Stimulated activated CD8-positive, alpha-beta memory T cell treated with anti-CD3 and anti-CD28 coated beads, Interleukin-4, amount 100 ng/mL, for 1 hour (primary cell): ENCODE measurements at places on chromosomes 4 and X.

DNA sequence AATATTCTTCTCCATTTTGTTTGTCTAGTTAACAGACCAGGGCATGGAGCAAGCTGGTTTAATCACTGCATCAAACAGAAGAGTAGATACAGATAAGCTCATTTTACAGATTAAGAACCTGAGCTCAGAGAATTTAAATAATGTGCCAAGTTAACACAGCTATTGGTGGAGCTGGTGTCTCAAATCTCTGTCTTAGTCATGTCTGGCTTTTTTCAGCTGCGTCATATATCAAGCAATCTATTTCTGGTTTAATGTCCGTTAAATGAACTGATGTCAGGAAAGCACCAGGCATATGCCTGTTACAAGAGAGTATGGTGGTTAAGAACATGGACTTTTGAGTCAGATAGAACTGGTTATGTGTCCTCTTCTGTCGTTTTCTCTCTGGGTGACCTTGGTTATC lies 79.8 kb upstream of the ADGRA3 start:
- no peak for DNase-seq

GRCh38 chr4:145230726-145231125 lies 50.3 kb upstream of the OTUD4 start:
- no peak for DNase-seq

DNA sequence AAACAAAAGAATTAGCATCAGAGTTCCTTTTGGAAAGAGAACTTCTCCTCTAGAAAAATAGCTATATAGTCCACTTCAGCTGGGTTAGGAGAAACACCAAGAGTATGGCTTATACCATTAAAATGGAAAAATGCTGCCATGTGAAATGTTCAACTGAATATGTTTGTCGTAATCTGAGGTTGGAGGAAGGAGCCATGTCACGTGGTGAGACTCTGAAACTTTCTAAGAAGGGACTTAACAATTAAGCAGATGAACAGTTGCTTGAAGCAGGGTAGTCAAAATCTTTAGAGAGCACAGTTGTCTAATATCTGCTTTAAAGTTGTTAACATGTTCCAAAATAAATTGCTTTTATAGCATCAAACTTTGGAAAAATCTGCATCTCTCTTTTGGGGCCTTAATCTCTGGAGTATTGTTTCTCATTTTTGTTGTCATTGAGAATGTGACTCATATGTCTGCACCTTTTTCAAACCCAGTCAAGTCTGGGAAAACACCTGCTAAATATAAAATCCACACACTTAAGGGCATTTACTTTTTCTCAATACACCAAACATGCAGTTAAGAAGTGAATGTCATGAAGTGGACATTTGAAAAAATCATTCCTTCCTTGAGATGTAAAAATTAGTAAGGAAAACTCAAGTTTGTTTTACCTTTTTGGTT lies 168.8 kb upstream of the PDE5A start:
- no peak for DNase-seq

DNA sequence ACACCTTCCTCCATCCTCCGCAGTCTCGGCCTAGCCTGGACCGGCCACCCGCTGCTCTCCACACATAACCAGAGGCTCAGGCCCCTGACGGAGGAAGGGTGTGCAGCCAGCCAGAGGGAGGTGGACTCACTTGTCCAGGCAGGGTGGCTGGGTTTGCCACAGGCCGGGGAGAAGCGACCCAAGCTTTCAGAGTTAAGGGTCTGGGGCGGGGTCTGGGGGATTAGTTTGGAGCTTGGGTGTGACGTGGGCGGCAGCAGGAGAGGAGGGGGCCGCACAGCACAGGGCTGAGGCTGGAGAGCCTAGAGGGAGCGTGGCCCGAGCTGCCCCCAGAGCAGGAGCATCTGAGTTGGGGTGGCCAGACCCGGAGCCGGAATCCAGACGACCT lies 22.4 kb upstream of the CPLX1 start:
- DNase-seq, result no peak

- DNase-seq, result no peak
Observed at GRCh38 chr4:173450281-173450680, 51.4 kb upstream of the SCRG1 start.

GRCh38 chr4:117660668-117661067 lies 373.6 kb upstream of the NDST3 start:
- no peak for DNase-seq

DNA sequence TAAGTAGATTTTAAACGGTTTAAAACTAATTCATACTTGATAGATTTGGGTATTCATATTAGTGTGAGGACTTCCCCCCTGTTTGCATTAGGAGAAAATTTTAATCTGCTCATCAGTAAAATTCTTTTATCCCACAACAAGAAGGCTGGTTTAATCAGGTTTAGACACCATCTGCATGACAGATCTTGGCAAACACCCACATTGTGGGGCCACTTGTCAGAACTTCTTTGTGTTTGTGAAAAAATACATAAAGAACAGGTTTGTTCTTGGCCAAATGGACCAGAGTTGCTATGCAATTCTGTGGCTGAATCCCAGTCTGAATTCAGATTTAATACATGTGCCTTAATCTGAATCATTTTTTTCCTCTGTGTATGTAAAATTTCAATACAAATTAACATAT lies 121.1 kb downstream of the REPS2 start:
- no peak for DNase-seq

DNA sequence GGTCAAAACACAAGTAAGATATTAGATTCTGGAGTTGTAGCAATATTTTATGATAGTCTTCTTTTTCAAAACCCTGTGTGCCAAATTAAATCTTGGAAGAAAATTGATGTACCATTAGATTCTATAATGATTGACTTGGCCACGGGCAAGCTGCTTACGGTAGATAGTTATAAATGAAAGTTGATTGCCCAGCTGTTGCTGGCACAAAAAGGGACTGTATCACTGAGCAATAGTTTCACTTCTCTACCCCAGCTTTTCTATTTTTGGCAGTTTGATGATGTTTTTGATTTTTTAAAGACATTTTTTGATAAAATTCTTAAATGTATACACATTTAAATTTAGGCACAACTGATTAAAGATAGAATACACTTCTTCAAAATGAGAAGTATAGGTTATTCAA lies 333.3 kb downstream of the TRAM1L1 start:
- no peak for DNase-seq

DNA sequence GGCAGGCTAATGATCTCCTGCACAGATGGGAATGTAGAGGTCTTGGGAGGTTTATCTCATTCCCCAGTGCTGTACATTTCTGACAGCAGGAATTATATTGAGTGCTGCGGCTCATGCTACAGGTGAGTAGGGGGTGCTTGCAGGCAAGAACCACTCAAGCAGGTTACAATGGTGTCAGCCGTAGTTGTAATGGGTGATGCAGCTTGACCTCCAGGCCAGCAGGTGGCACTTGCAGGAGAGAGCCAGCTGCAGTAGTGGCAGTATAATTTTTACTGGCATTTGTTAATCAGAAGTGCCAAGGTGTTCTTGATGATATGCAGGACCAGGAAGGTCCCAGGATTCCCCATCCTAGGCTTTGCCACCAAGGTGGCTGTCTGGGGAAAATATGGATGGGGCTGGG lies 759.6 kb upstream of the NDST4 start:
- no peak for DNase-seq

GRCh38 chr4:15376594-15376993 lies 51.2 kb upstream of the C1QTNF7 start:
- DNase-seq, result no peak

GRCh38 chr4:129804461-129804981 lies 708.6 kb downstream of the C4orf33 start:
- no peak for DNase-seq

DNA sequence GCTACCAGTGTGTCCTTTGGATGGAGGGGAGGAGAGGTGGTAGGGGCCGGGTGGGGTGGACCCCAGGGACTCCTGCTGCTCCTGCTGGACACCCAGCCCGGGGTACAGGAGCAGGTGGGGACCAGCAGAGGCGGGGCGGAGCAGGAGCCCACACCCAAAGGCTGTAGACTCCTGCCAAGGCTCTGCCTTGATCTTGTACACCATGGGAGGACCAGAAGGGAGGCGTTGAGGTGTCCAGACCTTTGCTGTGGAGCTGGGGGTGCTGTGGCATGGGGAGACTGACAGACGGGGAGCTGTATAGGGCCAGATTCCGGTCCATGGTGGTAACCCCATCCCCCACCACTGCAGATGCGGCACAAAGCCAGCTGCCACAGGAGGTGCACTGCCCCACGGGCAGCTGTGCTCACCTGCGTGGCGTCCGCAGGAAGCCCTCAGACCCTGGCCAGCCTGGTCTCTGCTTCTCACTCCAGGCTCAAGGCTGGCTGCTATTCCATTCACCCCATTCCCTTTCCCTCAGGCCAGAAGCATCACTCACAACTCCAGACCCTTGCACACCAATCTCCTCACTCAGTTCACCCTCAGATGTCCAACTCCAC lies 5.0 kb upstream of the SLC26A1 start:
- no peak for DNase-seq

DNA sequence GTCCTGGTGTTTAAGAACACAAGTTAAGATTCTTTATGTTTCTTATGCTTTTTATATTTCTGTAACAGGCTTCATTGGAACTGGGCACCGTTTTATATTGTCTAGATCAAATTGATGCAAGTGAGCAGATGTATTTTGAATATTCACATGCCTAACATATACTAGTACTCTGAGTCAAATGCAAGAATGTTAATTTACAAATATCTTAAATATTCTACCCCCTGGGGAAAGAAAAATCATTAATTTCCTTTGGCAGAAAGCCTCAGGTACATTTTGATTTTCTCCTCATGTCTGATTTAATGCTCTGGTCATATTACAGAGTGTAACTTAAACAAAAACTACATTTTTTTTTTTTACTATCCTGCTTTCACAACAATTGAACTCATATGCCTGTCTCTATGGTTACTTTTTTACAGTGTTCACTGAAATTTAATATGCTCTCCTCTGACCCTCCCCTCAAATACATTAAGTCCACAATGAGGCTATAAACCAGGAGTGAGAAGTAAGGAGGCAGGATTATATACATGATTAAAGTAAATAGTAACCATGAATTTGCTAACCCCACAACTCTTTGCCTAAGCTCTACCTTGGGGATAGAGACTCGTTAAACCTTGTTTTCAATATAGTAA lies 2.4 kb upstream of the NSUN7 start:
- no peak for DNase-seq

DNA sequence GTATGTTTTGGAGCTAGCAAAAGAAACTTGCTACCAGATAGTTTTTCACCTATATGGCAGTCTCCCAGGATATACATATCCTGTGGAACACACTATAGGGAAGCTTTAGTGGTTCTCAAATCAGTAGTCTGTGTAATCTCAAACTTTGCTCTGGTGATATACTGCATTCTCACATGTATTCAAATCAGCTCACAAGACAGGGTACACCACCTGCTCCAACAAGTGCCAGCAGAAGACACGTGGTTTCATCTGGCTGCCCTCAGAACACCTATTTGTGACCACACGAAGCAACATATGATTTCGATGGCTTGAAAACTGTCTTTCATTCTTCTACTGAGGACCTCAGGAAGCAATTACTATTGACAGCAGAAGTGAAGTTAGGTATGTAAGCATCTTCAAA lies 37.7 kb downstream of the BCLAF3 start:
- no peak for DNase-seq

DNA sequence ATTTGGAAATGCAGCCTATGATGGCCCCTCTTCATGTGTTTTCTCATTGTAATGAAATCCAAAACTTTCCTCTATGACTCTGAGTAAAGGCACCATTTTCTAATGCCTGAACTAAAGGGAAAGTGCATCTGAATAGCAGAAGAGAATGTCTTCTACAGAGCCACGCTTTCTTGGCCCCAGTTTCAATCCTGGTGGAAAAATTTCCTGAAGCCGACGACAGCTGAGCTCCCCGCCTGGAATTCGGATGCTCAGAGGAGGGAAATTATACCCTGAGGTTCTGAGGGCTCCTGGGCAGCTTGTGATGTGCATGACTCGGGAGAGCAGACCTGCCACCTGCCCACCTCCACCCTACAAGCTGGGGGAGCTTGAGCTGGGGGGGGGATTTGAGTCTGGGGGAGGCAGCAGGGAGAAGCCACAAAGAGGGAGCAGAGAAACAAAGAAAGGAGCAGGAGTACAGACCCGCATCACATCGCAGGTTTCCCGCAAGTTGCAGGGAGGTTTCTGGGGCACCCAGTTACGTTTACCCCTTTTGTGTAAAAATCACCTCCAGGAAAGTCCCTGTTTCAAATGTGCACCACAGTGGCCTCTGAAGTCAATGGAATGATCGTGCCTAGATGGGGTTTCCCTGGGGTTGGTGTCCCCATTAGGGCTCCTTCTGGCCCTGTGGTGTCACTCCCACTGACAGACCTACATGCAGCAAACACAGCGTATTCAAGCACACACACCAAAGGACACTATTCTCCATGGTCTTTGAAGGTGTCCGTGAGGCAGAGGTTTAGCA lies 145.6 kb upstream of the RBPJ start:
- DNase-seq, result no peak

- DNase-seq, result no peak
Observed at GRCh38 chr4:65566473-65566872, 103.8 kb downstream of the EPHA5 start.

- no peak for DNase-seq
Observed at GRCh38 chrX:30525732-30526131, 51.8 kb downstream of the TASL start.

DNA sequence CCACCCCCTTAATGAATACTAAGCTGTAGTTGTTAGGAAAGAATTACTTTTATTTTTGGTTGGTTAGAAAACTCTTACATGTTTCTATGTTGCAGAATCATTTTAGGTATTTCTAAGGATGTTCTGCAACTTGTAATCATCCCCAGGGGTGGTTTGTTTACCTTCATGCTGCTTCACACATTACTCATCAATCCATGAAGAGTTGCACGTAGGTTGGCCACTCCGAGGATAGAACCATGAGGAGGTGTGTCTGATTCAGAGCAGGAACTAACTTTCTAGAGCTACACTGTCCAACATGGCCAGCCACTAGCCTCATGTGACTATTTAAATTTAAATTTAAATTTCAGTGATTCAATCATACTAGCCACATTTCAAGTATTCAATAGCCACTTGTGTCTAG lies 127.2 kb upstream of the FRMPD4 start:
- no peak for DNase-seq

DNA sequence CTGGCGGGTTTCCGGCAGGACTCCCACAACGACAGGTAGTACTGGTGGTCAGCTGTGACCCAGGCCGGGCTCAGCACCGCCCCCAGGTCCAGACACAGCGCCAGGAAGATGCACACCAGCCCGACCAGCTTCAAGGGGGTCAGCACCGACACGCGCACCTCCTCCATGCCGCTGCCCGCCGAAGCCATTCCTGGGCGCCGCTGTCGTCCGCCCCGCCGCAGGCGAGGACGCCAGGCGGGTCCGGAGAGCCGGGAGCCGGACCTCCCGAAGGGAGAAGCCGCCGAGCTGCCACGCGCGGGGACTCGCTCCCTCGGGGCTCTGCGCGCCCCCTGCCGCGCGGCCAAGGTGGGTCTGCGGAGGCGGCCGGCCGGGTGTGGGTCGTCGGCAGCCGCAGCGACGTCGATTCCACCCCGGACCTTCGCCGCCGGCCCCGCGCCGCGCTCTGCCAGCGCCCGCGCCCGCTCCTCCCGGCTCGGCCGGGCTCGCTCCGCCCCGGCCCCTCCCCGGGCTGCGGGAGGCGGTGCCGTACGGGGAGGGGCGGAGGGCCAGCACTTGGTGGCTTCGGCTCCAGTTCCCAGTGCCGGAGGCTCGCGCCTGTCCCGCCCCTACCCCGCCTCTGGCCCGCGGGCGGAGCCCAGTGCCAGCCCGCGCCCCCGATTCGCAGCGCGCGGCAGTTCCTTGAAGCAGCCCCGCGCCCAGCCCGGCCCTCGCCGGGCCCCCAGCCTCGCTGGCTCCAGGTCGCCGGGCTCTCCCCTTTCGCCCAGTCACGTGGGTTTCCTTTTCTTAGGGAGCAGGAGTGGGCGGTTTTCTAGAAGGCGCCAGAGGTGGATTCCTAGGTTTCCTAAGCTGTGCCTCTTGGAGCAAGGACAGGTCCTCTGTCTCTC lies at the start of gene TMEM47:
Gene TMEM47, minus strand, starts transcription at position 444 of the 884 bp plus-strand sequence. Its CDS starts 256 bp downstream, at position 188.
- DNase-seq, result no peak

- DNase-seq, result no peak
Observed at GRCh38 chr4:2811830-2812611, 19.1 kb downstream of the SH3BP2 start.
